ENCODE measurements at places on chromosomes 6 and 20.

GRCh38 chr6:81909162-81909561 is 156.7 kb upstream of the TENT5A start:
- no peak for DNase-seq

DNA sequence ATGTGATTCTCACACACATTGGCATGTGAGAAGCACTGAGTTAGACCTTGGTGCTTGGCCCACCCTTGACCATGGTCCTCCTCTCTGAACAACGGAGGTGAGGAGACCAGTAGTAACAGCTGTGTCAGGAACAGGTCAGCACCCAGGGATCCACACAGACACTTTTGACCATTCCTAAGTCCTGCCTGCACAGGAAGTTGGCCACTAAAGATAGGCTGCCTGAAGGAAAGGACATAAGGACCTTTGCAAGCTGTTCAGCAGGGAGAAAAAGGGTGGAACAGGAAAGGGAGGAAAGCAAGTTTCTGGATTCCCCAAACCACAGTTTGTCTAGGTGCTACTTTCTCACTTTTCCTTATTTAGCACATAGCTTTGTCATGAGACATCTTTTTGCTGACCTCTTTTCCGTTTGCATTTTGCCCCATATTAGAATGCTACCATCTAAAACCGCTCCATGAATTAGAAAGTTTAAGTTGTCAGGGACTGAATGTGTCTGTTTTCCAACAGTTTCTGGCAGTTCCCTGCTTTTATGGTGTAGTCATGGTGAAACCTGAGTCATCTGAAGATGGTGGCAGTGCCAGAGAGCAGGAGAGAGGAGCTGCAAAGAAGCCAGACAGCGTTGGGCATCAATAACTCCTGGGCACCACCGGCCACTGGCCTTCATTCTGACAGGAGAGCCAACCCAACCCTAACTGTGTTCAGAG is 1.1 kb upstream of the CD109 start:
- no peak for DNase-seq

- no peak for DNase-seq
Observed at GRCh38 chr6:14055541-14055940, 62.0 kb upstream of the CD83 start.

DNA sequence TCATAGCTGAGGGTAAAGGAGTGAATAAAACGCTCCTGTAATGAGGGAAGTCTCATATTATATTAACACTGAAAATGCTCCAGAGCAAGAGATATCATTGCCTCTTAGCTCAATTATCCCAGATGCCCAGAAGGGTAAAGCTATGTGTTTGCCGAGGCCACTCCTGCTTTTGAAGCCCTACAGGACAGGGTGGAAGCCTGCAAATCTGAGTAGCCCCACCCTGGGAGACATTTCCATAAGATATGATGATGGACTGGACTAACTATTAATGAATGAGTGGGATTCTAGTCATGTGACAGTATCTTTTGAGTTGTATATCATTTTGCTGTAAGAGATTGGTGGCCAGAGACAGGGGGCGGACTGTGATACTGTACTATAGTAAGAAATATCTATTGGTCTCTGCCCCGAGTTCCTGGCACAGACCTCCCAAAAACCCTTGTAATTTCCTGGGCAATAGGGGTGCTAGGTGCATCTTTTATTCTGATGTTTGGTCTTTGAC is 10.5 kb upstream of the SLC22A2 start:
- DNase-seq, result no peak

DNA sequence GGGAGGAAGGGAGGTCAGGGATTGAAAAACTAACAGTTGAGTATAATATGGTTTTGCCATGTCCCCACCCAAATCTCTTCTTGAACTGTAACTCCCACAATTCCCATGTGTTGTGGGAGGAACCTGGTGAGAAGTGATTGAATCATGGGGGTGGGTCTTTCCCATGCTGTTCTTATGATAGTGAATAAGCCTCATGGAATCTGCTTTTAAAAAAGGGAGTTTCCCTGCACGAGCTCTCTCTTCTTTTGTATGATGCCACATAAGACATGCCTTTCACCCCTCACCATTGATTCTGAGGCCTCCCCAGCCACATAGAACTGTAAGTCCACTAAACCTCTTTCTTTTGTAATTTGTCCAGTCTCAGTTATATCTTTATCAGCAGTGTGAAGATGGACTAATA is 833.4 kb upstream of the MAP3K7 start:
- DNase-seq, result no peak

- DNase-seq, result no peak
Observed at GRCh38 chr6:79548304-79548703, 11.1 kb upstream of the LCA5 start.

GRCh38 chr6:78844899-78845298 is 22.5 kb upstream of the IRAK1BP1 start:
- peak; percentile 24 for DNase-seq

GRCh38 chr6:95785785-95786184 is 208.4 kb downstream of the MANEA start:
- DNase-seq, result no peak

GRCh38 chr6:73079978-73080377 is 145.3 kb downstream of the KHDC1L start:
- DNase-seq, result no peak

GRCh38 chr20:56722042-56722441 is 92.9 kb downstream of the TFAP2C start:
- DNase-seq, result no peak

- DNase-seq, result peak; percentile 52
Observed at GRCh38 chr6:143059663-143060353, 881 bp upstream of the AIG1 start.

- DNase-seq, result no peak
Observed at GRCh38 chr6:110509617-110510241, 33.3 kb upstream of the SLC22A16 start.

- peak; percentile 76 for DNase-seq
Observed at GRCh38 chr6:170462366-170463020, 90.6 kb downstream of the PSMB1 start.

GRCh38 chr6:45626087-45626891 is 248.6 kb upstream of the SUPT3H start:
- DNase-seq, result no peak

GRCh38 chr6:52576392-52577021 is 353 bp downstream of the TRAM2 start:
- DNase-seq, result peak; percentile 61

DNA sequence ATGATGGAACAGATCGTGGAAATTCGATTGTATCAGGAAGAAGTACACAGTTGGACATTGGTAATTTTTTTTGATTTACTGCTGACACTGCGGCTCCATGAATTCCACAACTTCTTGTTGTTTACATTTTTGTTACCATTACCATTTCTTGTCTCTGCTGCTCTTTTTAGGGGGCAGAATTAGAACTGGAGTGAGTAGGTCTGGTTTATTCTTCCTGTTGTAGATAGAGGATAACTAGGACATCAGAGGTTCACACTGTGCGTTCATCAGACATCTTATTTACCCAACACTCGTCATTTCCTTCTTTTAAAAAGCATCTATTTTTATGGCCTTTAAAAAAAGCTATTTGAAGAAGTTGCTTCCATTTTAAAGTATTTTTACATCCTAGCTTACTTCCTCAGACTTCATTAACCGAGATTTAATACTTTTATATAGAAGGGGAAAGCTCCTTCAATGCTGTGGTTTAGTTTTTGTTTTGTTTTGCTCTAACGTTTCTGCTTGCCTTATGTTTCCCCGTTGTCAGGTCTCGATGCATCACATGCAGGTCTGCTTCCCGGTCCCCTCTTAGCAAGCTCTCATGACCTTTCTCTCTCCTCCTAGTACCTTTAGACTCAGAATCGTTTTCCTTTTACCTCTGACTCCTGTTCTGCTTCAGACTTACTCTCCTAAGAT is 139.1 kb downstream of the ARID1B start:
- DNase-seq, result no peak

- DNase-seq, result no peak
Observed at GRCh38 chr20:16666272-16666671, 63.6 kb upstream of the SNRPB2 start.

- DNase-seq, result no peak
Observed at GRCh38 chr20:14882157-14882556, 544.7 kb upstream of the FLRT3 start.

DNA sequence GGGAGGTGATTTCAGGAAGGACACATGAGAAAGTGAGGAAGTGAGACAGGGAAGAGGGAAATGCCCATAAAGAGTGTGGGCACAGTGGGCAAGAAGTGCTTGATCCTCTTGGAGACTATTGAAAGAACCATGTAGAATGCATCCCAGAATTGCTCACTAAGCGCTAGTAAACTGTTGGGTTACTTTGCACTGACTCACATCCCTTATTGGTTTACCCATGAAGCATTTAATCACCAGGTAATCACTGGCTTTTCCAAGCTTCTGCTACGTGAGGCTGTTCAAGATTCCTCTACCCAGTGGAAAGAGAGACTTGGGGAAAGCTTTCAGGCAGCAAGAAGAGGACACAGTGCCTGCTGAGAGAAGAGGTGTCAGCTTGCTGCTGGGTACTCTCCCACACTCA is 410.0 kb upstream of the JAG1 start:
- DNase-seq, result no peak

DNA sequence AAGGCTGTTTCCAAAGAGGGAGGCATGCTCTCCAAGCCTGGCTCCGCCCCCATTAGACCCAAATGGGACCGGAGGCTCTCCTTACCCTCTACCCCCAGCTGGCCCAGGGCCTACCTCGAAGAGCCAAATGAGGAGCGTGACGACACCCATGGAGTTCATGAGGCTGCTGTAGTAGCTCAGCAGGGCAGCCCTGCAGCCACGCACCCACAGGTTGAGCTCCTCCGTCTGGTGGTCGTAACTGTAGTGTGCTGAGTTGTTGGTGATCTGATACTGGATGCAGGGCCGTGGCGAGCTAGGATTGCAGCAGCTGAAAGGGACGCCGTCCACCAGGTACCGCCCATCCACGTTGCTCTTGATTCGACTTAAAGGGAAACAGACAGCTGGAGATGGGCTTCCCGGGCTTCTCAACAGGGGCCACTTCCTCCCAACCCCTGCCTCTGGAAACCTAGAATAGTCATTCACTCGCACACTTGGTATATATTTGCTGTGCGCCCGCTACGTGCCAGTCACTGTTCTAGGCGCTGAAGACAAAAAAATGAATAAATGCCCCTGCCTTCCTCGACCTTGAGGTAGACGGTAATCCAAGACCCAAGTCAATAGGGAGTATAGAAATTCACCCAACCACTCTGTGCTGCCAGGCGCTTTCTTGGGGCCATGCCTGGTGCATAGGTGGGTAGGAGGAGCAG is 18.0 kb downstream of the PRPH2 start:
- no peak for DNase-seq

DNA sequence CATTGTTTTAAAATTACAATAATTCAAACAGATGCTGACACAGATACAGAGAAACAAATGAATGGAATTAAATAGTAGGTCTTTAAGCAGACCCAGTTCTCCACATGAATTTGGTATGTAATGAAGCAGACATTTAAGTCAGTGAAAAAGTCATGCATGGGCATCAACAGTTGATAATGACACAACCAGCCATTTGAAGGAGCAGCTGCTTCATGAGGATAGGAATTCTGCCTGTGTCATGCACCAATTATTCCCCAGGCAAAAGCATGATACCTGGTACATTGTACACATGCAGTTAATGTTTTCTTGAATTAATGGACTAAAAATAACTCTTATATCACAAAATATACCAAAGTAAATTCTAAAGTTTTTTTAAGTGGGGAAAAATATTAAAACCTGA is 11.2 kb upstream of the HEY2 start:
- no peak for DNase-seq

DNA sequence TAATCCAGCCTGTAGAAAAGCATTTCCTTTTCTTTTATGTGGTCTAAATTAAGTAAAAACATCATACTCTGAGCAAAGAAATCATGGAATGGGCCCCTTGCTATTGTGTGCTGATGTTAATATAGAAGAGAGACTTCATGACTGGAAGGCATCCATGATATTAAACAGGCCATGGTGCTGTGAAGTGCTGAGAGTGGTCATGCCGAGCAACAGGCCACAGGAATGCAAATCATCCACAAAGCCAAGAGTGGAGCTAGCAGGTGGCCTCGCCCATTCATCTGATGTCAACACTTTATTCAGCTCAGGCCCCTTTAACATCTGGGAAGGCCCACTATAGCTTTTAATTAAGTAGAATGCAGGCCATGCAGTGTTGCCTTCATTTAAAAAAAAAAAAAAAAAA is 115.2 kb upstream of the HMGCLL1 start:
- peak; percentile 76 for DNase-seq

DNA sequence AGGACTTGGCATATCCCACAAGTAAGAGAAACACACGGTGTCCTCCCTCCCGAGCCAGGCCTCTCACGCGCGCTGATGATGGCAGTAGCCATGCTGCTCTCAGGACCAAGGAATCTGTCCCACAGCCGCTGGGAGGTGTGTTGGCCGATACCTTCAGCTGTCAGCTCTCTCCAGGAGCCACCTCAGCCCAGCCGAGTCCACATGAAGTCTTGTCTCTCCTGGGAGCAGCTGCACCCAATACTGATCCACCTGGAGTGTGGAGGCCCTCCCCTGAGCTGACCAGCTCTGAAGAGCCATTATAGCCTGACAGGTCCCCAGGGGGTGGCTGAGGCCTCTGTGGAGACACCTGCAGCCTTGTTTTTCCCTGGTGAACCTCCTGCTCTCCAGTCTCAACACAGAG is 23.8 kb upstream of the NXT1 start:
- DNase-seq, result no peak

GRCh38 chr20:3080939-3081388 is 3.6 kb downstream of the AVP start:
- no peak for DNase-seq

DNA sequence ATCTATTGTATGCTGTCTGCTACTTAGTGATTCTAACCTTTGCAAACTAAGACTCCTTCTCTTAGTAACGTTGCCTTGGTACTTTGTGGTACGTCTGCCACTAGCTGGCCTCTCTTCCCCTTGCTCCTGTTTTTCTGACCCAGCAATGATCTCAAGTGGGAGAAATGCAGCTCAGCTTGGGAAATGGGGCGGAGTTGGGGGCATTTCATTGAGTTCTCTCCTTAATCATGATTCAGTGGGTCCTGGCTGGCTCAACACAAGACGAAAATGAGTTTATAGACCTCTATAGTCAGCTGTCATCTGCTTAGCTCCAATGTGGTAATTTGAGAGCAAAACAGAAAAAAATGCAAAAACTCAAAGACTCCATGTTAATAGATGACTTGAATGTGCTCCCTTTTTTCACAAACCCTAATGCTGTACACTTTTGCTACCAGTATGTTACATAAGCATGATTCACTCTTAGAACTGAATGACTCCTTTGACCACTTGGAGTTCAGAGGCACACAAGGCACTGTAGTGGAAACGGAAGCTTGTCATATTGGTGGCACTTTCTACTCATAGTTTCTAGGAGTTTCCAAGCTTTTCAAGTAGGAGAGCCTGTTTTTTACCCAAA is 55.3 kb upstream of the SOX4 start:
- no peak for DNase-seq

- DNase-seq, result no peak
Observed at GRCh38 chr20:35833241-35833640, 61.4 kb downstream of the PHF20 start.

All from DMS79 treated with DMSO at 0.1 percent for 48 hours (cell line).